Stimulated activated CD8-positive, alpha-beta memory T cell treated with anti-CD3 and anti-CD28 coated beads, Interleukin-2, amount 100 ng/mL, for 48 hours (primary cell): ENCODE measurements at places on chromosomes 2 and 18.

- no peak for DNase-seq
These were observed 94.1 kb upstream of the THOC1 start for GRCh38 chr18:361941-362310.

- DNase-seq = no peak
These were observed 266.8 kb upstream of the SIX3 start for GRCh38 chr2:44674473-44675284.

- DNase-seq = no peak
These were observed 44.6 kb downstream of the HAUS1 start for GRCh38 chr18:46148810-46149209.

DNA sequence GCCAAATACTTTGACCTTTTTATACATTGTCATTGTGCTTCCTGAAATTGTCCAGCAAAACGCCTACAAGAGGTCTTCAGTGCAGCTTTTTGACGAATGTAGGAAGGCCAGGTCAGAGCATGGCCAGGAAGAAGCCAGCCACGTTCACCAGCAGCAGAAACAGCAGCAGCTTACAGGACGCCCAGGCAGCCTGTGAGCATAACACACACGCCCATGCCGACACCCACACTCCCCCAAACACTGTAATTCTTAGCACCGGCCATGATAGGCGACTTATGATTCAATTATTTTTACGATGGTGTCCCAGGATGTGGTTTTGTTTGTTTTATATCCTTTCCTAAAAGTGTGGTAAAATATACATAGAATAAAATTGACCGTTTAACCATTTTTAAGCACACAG is 249.1 kb upstream of the SALL3 start:
- no peak for DNase-seq

DNA sequence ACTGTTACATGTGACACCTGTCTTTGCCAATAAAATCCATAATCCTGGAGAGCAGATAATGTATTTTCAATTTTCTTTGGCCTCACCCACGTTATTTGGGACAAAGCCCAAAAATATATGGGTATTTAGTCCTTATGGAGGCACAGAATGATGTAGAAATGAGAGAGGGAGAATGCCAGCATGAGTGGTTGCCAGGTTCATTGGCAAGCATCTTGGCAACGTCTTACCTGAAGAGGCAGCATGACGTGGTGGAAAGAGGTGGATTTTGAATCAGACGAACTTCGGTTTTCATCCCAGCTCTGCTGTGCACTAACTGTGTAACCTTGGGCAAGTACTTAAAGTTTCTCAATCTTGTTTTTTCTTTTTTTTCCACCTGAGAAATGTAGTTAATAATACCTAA is 969.6 kb upstream of the PIK3C3 start:
- no peak for DNase-seq

- no peak for DNase-seq
These were observed 4.8 kb upstream of the GPR17 start for GRCh38 chr2:127641133-127641532.

DNA sequence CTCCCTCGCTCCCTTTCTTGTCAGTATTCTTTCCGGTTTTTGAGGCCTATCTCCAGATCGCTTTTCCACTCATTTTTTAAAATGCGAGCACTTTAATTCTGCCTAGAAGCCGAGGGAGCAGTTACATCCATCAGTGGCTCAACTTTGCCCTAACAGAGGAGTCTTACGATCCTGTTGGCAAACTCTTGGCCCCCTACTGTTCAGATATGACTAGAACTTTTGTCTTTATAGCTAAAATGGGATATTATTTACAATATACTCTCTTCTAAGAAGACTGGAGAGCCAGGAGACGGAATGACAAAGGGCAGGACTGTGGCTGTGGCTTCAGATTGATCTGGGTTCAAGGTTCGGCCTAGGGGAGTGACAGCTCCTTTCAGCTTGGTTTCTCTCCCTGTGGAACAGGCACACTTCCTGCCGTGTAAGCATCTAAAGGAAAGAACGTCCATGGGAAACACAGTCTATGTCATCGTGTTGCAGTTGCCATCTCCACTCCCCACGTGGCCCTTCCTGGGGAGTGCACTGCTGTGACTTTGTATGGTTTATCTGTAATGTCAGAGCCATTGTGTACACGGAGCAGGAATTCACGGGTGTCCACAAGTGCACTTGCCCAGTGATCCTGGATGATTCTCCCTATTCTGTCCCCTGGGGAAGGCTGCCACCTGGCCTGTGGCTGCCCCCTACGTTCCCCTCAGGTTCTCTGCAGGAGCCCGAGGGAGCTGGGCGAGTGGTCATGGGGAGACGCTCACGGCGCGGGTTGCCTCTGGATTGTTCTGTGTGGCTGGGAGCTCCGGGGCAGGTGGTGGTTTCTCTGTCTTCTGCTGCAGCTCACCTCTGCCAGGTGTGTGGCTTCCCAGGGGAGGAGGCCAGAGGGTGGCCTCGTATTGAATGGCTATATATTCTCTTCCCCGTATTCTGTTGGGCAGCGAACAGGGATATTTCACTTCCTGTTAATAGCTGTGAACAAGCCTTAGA is 222.0 kb downstream of the LDLRAD4 start:
- no peak for DNase-seq

GRCh38 chr2:241489733-241490680 is 18.4 kb downstream of the STK25 start:
- DNase-seq = no peak

DNA sequence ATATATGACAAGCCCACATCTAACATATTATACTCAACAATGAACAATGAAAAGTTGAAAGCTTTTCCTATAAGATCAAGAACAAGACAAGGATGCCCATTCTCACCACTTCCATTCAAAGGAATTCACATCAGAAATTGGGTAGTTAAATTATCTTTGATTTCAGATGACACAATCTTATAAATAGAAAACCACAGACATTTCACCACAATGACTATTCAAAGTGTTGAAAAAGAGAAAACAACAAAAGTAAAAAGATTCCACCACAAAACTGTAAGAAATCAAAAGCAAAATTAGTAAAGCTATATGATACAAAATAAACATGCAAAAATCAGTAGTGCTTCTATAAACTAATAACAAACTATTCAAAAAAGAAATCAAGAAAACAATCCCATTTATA is 279.7 kb upstream of the MYT1L start:
- no peak for DNase-seq

- DNase-seq = no peak
These were observed 264.0 kb upstream of the FBXO11 start for GRCh38 chr2:48170281-48170680.

GRCh38 chr2:4122726-4123125 is 419.4 kb downstream of the DCDC2C start:
- no peak for DNase-seq

DNA sequence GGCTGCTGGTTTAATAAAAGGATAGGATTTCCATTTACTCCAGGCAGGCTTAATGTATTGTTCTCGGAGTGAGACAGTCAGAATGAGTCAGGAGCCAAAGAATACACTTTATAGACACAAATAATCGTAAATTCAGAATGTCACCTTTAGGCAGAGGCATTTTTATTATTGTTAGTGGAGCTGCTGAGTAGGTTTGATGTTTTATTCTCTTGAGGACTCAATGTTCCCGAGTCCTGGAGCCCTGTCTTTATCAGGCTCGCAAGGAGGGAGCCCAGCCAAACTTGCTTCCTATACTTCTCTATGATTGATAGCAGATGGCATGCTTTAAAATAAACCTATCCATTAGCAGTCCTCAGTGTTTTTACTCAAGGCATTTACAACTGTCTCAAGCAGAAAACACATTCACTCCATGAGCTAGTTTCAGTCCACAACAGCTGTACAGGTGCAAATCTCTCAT is 492.3 kb upstream of the ZEB2 start:
- DNase-seq = no peak

- peak; percentile 17 for DNase-seq
These were observed 42.4 kb upstream of the MTIF2 start for GRCh38 chr2:55311444-55311870.

- no peak for DNase-seq
These were observed 53.9 kb upstream of the SEC11C start for GRCh38 chr18:59085797-59086196.

- DNase-seq = no peak
These were observed 28.9 kb downstream of the ZNF532 start for GRCh38 chr18:58893388-58894099.

- no peak for DNase-seq
These were observed 44.5 kb upstream of the TMEM247 start for GRCh38 chr2:46434851-46435273.

DNA sequence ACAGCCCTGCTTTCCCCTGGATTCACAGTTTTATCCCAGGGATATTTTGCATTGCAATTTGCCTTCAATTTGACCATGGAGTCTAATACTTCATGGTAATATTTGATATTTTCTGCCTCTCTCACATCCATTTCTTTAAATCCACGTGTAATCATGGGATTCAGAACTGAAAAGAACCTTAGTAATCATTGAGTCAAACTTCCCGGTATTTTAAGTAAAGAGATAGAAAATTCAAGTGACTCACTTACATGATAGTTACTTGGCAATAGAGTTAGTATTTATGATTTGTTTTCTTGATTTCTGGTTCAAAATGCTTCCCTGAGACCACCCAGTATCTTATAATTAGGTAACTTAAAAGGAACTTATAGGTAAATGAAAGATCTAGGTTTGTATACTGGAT is 33.7 kb upstream of the CDC42EP3 start:
- no peak for DNase-seq

DNA sequence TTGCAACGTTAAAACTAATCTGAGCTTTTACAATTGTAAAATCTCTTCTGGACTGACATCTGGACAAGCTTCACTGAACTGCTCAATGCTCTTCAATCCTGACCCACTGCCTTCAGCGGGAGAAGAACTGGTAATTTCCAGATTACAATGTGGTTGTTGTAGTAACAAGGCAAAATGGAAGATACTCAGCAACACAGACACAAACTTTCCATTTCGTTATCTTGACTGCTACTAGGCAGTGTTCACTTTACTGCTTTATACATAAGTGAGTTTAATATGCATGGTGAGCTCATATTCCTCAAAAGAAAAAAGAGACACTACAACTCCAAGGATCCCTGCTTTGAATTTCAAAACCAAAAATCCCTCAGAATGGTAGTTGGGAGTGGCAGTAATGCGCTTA is 51.9 kb downstream of the GRB14 start:
- no peak for DNase-seq

DNA sequence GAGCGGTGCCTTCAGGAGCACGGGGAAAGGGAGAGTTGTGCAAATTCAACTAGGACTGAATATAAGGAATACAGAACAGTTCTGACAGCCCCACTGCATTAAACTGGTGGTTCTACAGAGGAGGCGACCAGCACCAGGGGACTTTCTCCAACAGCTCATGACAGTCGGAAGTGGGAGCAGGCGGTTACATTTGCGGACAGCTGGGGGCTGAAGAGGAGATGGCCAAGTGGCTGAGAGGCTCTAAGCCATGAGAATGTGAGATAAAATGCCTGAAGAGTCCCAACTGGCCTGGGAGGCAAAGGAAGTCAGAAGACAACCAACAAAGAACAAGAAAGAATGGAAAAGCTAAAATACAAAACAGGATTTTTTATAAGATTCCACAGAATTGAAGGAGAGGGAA is 141.3 kb downstream of the L3MBTL4 start:
- DNase-seq = no peak

DNA sequence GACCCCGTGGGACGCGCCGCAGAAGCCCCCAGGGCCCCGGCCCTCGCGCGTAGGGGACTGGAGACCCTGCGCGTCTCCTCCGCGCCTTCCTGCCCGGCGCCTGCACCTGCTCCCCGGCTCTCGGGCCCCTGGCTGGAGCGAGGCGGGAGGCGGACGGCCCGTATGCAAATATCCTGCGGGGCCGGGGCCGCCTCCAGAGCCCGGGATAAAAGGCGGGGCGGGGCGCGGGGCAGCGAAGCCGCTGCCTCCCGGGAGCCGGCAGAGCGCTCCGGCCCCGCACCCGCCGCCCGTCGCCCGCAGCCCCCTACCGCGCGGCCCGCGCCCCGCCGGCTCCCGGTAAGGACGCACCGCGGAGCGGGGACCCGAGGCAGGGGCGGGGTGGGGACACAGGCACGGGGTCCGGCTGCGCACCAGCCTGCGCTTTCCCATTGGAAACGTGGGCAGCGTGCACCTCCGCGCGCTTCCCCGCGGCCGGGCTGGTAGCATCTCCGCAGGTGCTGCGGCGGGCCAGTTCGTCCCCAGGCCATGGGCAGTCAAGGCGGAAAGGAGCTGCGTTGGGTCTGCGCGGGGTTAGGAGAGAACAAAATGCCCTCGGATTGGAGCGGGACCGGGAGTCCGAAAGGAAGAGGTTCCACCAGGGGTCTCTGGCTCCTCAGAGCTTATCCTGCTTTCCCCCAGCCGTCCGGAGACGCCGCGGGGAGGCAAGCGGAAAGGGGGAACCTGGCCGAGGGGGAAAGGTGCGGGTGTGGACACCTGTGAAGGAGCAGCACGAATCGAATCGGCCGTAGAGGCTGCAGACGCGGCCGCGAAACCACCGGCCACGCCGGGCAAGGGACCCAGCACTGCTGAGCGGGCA is at the start of gene ATP6V1C2:
Gene ATP6V1C2, plus strand, starts transcription at position 235 of the 856 bp plus-strand sequence. CDS start 1,220 bp downstream, outside the sequence.
- no peak for DNase-seq

GRCh38 chr2:144518748-144519596 is 947 bp downstream of the ZEB2 start:
- DNase-seq = no peak

DNA sequence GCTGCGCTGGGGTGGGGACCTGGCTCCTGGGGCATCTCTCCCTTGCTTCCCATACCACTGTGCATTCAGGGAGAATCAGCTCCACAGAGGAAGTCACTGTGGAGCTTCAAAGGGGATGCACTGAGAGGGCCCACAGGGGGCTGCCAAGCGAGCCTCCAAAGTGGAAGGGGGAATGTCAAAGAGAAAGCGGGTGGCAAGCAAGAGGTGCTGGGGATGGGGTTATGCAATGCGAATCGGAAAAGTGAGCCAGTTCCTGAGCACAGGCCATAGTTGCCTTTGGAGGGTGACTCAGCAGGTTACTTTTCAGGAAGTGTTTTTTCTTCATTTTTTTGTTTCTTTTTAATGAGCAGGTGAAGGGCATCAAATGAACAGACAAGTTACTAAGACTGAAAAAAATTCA is 17.6 kb downstream of the PMAIP1 start:
- no peak for DNase-seq

DNA sequence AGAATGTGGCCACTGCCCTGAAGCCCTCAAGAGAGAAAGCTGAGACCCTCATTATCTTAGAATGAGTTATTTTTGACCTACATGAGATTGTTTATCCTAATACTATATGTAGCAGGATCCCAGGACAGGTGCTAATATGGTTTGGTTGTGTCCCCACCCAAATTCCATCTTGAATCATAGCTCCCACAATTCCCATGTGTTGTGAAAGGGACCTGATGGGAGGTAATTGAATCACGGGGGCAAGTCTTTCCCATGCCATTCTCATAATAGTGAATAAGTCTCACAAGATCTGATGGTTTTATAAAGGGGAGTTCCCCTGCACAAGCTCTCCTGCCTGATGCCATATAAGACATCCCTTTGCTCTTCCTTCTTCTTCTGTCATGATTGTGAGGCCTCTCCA is 76.8 kb downstream of the CCBE1 start:
- DNase-seq = no peak

GRCh38 chr2:158403237-158403636 is 53.3 kb downstream of the CCDC148 start:
- no peak for DNase-seq

- no peak for DNase-seq
These were observed 5.8 kb upstream of the ADNP2 start for GRCh38 chr18:80103231-80103630.
